ENCODE measurements at places on chromosomes 2 and 18. TPM values are rescaled to one million over a fixed set of nuclear protein-coding genes. Genes with fewer than 3 reads are reported as not detected.

FOXD4L1 gene
- polyA plus RNA-seq: not detected

CPLX4 gene
- not detected for polyA plus RNA-seq

POTEC gene
- not detected for polyA plus RNA-seq

QPCT gene
- 74.2 TPM for polyA plus RNA-seq

CLIP4 gene
- polyA plus RNA-seq: 5.4 TPM

ST8SIA5 gene
- 45.0 TPM for polyA plus RNA-seq

All from brain (organoid and tissue), 16 donors.